ENCODE measurements at places on chromosomes 2 and 18.

DNA sequence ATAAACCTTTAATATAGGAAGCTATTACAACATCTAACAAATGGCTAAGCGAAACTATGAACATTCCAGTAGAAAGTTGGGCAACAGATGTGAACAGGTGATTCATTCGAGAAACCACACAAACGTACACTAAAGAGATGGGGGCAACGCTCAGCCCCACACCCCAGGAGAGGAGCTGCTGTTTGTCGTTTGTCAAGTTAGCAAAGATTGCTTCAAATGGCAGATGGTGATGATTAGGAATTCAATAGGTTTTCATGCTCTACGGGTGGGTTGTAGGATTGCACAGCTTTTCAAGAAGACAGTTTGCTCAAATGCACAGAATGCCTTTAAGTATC, 154.7 kb upstream of the HDAC4 start:
- DNase-seq: no peak

DNA sequence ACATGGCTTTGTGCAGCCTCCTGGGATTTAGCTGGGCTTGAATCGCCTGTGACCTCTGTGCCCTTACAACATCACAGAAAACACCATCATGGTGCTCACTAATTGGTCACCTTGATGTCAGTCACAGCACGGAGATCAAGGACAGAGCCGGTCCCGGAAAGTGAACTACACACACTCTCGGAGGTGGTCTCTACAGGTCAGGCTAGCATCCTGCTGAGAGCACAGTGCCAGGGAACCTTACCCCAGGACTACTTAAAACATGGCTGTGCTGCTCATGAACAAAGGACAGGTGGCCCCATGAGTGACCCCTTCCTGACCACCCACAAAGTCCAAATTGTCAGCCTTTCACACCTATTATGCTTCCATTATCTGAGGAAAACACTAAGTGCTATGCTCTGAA, 1782.1 kb upstream of the CELF4 start:
- DNase-seq: no peak

DNA sequence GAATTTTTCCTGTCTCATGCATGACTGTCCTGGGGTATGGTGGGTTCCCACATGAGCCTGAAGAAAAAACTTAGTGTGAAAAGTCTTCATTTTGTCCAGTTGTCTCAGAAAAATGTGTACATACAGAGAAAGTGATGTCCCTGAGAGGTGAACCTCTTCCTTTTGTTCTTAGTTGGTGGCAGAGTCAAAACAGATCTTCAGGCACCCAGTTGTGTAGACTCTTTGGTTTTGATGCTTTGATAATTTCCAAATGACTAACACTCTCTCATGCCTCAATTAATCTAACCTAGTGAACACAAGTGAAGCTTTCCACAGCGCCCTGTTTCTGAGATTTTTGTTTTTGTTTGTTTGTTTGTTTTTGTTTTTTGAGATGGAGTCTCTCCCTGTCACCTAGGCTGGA, 273.5 kb downstream of the PIK3C3 start:
- DNase-seq: no peak

DNA sequence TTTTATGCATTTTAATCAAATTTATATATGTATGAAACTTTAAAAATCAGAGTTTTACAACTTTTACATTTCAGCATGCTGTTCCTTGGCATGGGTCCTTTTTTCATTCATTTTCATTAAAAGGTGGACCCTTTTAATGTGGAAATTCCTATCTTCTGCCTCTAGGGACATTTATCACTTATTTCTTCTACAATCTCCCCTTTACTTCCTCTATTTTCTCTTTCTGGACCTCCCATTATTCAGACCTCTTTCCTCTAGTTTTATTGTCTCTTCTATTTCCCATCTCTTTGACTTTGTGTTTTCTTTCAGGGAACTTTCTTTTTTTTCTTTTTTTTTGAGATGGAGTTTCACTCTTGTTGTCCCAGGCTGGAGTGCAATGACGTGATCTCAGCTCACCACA, 5.7 kb downstream of the PROC start:
- DNase-seq: no peak

GRCh38 chr2:239946864-239947728, 78.0 kb downstream of the NDUFA10 start:
- DNase-seq: no peak

- DNase-seq: no peak
These were observed 59.7 kb downstream of the EPC2 start for GRCh38 chr2:148704247-148704646.

GRCh38 chr2:212428681-212429478, 109.7 kb downstream of the ERBB4 start:
- no peak for DNase-seq

DNA sequence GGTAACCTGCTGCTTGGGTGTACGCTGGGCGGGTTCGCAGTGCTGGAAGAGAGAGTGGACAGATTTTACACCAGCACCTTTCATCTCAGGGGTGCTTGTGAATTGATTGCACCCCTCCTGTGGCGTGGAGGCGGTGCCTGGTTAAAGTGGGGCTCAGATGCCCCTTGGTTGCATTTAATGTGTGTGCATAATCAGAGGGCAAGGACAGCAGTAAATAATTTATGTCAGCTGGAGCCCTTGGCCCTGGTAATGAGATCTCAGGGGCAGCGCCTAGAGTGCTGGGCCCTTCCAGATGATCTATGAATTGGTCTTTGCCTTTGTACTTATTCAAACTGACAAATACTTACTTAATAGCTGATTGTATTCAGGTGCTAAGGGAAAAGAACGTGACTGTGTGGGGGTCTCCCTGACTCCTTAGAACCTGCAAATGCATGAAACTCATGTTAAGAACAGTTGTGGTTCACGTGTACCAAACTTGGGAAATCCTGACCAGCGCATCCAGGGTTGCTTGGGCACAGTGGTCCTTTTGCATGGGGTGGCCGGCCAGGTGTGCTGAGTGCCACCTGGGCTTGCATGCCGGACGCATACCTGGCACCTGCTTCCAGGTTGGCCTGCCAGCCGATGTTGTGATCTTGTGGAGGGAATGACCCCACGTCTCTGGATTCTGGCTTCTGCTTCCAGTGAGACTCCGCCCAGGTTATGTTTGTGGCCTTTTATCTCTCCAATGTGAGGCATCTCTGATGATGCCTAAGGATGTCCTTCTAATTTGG, 118.5 kb downstream of the AGAP1 start:
- no peak for DNase-seq

GRCh38 chr18:13112982-13113381, 105.6 kb upstream of the LDLRAD4 start:
- no peak for DNase-seq

GRCh38 chr2:226452768-226453167, 346.9 kb downstream of the IRS1 start:
- no peak for DNase-seq

- no peak for DNase-seq
These were observed 13.2 kb upstream of the TANK start for GRCh38 chr2:161146996-161147395.

DNA sequence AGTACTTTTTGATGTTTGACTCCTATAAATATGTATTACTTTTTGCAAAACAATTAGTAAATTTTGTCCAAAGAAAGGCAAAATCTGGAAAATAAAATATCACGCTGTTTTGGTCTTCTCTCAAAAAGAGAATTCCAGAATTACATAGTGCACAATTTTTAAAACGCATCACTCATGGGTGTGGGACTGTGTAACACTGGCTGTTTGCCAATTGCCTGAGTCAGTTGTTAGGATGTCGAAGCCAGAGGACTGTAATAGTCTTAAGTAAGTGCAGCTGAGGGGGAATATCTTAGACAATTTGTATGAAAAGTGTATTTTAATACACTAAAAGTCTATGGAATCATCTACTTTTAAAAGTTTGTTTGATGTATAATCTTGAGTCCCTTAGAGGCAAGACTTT, 24.1 kb upstream of the EPHA4 start:
- DNase-seq: no peak

GRCh38 chr2:226118471-226119429, 680.9 kb downstream of the IRS1 start:
- peak; percentile 73 for DNase-seq
